HAP-1 (cell line): ENCODE measurements at places on chromosomes 1 and 21.

- no peak for DNase-seq
Observed at GRCh38 chr1:60906526-60906925, 175.8 kb upstream of the NFIA start.

GRCh38 chr1:229578168-229579058, 19.9 kb upstream of the ABCB10 start:
- DNase-seq = peak; percentile 15

GRCh38 chr1:109931911-109932636, 21.4 kb downstream of the CSF1 start:
- no peak for DNase-seq

- no peak for DNase-seq
Observed at GRCh38 chr1:110258734-110259133, 48.6 kb downstream of the KCNC4 start.

DNA sequence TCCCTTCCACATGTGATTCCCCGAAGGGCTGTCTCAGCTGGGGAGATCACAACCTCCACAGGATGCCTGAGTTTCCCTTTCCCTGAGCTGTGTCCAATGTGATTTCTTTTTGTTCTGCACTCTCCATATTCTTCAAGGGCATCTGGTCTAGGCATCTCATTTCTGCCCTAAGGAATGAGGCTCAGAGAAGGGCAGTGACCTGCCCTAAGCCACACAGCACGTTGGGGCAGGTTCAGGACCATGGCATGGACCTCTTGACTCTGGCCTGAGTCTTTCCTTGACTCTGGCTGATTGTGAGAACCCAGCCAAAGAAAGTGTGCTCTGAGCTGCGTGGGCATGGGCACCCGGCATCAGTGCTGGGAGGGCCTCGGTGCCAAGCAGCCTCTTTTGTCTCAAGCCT, 590.3 kb downstream of the PTPRU start:
- DNase-seq = no peak

DNA sequence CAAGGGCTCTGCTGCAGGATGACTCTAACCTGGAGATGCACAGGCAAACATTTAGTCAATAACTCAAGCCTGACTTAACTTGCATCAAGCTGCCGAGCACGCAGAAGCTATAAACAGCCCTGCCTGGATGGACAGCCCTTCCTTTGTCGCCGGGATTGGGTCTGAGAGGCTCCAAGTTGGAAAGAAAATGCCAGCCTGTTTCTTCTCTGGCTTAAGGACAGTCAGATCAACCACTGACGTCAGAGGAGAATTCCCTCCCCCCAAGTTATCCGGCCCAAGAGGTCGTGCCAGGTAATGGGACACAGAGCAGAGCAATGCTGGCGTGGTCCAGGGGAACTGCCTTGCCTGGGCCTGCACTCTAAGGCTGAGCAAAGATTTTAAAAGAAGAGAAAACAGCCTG, 27.1 kb upstream of the LRRC38 start:
- no peak for DNase-seq

GRCh38 chr1:110872745-110873720, at the start of gene CD53:
CD53 (plus strand) TSS chr1:110873148; CDS start chr1:110891409, 18,261 bp downstream.
- no peak for DNase-seq

DNA sequence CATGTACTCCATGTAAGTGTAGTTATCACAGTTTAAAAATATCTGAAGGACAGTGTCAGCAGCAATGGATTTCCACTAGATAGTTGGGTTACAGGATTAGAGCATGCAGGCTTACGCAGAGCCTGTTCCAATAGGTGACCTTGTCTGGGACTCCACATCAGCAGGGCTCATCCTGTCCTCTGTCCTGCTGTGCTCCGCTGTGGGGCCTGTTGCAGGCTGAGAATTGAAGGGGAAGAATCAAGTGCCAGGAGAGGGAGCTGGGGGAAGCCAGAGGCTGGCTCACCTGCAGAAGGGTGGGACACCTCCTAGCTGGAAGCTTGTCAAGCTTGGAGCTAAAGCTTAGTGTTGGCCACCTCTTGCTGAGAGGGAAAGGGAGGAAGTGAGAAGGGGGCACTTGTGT, 62.8 kb downstream of the XCL2 start:
- no peak for DNase-seq

- no peak for DNase-seq
Observed at GRCh38 chr1:6947952-6948351, 162.7 kb downstream of the CAMTA1 start.

GRCh38 chr1:240843798-240844197, 231.8 kb upstream of the GREM2 start:
- no peak for DNase-seq

DNA sequence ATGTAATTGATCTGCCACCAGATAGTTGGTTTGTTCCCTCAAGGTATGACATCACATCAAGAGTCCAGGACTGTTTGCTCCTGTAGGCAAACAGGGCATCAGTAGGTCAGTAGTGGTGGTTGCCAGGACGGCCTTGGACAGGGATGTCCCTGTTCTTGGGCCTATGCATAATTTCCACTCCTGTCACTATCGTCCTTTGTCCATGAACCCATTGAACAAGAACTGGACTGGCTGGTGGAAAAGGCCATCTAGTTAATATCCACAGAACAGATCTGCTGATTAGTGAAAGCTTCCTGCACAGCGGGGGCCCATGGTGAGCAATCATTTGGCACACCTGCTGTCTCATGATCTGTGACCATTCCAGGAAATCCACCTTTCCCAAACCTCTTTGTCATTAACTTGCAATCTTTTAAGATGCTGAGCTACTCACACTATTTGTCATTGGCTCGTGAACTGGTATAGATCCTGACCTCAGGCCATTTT, 12.4 kb upstream of the BSDC1 start:
- no peak for DNase-seq

GRCh38 chr1:233907151-233907550, 2.7 kb downstream of the SLC35F3 start:
- DNase-seq = no peak

GRCh38 chr1:203216274-203217138, 13.0 kb downstream of the CHIT1 start:
- peak; percentile 76 for DNase-seq

DNA sequence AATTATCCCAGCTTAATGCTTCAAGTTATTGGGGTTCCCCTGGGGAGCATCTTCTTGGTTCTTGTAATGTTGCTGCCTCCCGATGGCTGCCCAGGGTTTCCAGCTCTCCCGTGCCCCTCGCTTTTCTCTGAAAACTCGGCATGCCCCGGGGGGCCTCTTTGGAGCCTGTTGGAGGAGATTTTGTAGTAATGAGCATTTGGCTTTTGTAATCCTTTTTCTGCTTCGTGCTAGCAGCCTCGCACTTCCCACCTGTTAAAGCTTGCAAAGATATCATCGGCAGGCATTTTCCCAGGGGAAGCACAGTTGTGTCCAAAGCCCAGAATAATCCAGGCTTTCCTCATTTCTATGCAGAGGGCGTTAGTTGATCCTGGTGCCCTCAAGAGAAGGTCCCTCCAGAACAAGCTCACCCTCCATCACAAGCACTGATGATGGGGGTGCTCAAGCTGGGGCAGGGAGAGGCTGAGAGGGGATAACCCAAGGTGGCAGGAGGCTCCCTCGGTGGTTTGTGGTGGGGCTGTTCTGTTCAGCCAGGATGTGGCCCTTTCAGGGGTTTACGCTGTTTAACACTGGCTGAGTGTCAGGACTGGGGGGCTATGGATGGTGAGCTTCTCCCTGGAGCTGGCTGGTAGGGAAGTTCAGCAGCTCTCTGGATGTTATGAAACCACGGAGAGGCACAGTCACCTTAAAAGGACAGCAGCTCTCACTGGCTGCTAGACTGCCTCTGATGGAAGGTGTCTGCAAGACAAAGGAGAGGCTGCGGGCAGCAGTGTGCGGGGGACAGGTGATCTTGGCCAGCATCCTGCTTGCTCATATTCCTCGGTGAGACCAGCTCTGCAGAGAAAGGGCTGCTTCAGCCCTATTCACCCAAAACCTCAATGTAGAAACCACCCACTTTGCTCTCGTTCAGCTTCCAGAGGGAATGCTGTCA, 477.1 kb upstream of the VAMP3 start:
- DNase-seq = no peak

GRCh38 chr1:232273011-232273410, 356.9 kb downstream of the SIPA1L2 start:
- no peak for DNase-seq

DNA sequence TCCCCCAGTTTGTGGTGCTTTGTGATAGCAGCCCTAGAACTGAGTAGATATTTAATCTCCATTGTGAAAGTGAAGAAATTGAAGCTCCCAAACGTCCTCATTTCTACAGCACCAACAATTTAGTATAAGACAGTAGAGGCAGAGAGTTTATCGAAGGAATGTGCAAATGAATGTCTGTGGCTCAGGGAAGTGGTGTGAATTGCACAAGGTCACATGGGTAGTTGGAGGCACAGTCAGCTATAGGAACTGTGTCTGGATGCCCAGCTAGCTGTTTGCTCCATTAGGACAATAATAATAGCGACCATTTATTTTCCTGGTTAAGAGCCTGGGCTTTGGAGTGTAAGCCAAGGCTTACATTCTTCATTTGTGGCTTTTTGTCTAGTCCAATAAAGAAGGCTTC, 144.4 kb upstream of the USP24 start:
- DNase-seq = no peak

- DNase-seq = peak; percentile 65
Observed at GRCh38 chr1:172537827-172538391, 5.0 kb downstream of the SUCO start.

- DNase-seq = no peak
Observed at GRCh38 chr21:36964827-36965719, 1.4 kb downstream of the HLCS start.

DNA sequence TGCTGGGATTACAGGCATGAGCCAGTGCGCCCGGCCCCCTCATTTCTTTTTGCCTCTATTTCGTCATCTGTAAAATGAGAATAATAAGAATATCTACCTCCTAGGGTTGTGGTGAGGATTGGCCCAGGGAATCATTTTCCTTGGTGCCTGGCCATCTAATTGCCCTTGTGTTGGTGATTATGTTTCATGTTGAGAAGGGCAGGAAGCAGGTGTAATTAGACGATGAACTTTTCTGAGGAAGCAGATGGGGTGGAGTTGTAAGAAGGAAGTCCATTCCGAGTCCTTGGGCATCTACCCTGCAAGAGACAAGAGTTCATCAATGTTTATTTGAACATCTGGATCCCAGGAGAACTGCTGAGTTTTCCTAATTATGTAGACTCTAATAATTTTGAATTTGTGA, 38.7 kb upstream of the NEK2 start:
- no peak for DNase-seq

DNA sequence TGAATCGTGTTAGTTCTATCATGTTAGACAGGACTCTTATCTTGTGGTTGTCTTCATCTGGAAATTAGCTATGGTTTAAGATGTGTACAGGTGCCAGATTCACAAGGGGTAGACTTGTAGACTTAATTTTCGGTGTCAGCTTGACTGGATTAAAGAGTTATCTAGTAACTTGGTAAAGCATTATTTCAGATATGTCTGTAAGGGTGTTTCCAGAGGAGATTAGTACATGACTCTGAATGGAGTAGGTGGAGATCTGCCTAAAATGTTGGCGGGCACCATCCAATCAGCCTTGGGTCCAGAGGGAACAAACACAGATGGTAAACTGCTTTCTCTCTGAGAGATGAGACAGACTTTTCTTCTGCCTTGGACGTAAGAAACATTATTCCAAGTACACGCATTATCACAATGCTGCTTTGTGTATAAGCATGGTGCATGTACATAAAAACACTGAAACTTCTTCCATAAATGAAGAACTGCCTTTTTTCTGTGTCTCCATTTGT, 434.6 kb downstream of the SMYD3 start:
- DNase-seq = no peak

DNA sequence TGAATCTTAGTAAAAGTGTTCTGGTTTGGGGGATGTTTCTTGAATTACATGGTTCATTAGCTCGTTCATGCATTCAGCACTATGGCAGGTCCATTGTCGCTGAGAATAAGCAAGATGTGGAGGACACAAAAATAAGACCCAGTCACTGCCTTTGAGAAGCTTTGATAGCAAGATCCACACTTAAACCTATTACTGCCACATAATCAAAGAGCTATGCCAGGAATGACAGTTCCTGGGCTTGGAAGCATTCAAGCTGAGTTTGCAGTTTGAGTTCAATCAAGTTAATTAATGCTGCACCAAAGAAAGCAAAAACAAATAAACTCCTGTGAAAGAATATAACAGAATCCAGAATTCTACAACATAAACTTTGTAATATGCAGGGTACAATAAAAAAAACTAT, 131.8 kb downstream of the MIS18A start:
- DNase-seq = no peak

GRCh38 chr1:110243574-110243973, 33.5 kb downstream of the KCNC4 start:
- DNase-seq = no peak
